ENCODE measurements at places on chromosomes 1 and 21. TPM values are rescaled to one million over a fixed set of nuclear protein-coding genes. Genes with fewer than 3 reads are reported as not detected.
A peak's percentile ranks its signal among the peaks of the same experiment; 100 is the strongest.

DNA sequence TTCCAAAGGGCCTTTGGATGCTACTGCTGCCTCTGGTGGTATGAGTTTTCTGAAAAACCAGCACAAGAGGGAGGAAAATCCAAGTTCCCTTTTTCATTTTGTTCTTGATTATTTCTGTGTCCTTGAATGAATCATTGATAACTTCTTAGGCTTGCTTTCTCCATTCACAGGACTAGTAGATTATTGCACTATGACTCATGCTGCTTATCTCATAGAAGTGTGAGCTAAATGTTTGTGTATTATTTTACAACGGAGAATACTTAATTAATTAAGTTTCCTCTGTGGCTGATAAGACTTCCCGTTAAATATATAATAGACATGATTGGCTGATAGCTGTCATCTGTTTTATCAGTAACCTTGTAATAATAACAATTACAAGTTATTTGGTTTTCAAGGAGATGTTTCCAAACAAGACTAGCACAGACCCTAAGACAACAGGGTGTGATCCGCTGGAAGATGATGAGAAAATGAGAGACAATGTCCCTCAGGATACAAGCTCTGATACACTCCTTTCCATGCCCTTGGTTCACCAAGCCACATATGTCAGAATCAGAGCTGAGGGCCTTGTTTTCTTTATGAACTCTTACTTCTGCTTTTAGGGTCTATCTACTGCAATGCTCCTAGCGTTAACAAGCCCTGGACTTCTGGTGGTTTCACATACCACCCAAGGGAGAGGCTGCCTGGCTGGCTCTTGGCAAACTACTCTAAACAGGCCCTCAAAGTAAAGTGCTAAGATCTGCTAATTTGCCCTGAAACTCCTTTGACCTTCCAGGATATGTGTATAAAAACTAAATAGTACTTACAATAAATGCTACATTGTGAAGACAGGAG lies 1078.3 kb downstream of the TTLL7 start:
- DNase-seq, result no peak

DNA sequence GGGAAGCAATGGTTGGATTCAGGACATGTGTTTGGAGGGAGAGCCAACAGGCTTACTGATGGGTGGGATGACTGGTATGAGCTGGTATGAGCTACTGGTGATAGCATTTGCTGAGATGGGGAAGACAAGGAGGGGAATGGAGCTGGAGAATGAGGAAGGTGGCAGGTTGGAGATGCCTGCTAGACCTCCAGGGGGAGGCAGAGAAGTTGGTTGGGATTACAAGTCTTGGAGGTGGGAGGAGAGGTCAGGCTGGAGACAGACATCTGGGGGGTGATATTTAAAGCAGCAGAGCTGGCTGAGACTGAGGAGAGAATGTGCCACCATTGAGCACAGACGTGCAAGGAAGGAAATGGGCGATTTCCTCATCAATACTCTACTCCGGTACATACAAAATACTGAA lies 31.8 kb upstream of the ENO1 start:
- no peak for DNase-seq

DNA sequence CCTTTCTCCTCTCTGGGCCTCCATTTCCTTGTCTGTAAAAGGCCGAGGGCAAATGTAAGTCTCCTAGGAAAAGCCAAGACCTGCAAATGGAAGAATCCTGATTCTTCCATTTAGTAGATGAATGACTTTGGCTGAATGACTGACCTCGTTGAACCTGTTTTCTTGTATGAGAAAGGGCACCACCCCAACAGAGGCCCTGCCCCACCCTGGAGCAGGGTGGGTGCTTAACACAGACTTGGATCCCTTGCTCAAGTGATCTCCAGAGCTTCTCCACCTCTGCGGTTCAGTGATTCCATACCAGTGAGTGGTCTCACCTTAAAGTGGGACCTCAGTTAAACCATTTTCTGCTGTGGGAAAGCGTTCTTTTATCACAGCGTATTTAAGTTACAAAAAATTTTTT lies 39.0 kb upstream of the GUCA2B start:
- no peak for DNase-seq

DNA sequence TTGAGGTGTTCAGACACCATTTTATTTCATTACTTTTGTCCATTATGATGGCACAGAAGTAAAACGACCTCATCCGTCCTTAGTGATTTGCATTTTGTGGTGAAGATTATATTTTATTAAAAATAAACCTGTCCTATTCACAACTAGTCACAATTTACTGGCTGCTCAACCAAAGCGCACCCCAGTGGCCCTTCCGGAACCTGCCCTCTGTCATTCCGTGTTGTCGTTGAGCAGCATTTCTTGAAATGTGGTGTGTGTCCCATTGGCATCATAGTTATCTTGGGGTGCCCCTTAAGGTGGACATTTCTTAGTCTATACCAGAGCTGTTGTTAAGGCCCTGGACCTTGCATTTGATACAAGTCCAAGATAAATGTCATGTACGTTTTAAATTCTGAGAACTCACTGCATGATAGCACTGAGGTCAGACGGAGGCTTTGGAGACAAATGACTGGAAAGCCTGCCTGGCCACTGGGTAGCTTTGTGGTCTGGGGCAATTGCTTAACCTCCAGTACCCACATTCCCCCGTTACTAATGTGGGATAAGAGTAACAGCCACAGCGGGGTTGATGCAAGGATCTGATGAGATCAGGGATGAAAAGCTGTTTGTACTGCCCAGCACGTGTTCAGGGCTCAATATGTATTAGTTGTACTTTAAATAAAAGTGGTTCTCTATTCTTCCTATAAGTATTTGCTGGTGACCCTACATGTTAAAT lies 36.2 kb downstream of the BACH1 start:
- DNase-seq, result no peak

- no peak for DNase-seq
Observed at GRCh38 chr1:213264531-213264930, 213.5 kb downstream of the RPS6KC1 start.

DNA sequence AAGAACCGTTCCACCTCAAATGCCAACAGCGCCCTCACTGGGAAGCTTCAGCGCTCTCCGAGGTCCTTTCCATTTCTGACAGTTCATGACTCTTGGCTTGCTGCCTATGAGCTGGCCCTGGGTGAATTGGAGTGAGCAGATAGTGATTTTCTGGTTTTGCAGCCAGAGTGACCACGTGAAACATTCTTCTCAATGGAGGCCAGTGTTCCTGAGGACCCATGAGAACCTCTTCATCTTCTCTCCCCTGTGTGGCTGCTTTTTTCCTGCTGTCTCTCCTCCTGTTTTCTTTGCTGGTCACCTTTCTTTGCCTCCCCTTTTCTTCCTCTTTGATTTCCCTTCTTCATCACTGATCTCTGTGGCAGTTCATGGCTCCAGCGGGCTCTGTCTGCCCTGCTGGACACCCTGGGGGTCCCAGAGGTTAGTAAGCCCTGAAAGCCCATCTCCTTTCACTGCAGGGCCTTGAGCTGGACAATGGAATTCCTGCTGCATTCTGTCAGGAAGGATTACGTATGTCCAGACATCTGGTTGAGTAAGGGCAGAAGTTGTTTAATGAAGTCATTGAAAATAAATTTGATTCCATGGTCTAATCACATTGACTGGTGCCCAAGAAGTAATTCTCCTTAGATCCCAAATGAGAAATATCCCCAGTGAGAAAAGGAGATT lies 29.9 kb downstream of the VASH2 start:
- DNase-seq, result no peak

DNA sequence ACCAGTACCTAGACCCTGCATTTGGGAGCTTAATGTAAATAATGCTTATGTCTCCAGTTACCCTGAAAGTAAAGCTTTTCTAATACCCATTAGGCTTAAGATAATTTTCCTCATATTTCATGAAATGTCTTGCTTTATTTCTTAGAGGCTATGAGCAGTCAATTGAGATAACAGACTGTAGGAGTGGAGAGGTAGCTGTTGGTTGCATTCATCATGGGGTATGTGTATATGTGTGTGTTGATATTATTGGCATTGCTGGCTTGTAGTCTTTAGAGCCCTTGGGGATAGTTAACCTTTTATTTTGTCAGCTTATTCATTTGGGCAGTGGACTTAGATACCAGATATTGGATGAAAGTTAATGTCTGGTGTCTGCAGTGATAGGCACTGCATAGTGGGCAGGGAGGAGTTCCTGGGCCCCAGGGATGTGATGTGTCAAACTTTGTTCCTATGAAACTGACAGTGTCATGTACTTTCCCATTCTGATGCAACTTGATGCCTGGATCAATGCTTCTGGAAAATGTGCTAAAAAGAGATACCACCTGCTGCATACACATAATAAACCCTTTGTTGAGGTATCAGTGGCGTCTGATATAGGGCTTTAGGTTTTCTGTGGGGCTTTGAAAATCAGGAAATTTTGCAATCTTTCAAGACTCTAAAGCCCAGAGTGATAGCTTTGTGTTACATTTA lies 83.9 kb downstream of the MAST2 start:
- DNase-seq, result no peak

GRCh38 chr1:52281518-52281917 lies 84.5 kb downstream of the CC2D1B start:
- DNase-seq, result no peak

DNA sequence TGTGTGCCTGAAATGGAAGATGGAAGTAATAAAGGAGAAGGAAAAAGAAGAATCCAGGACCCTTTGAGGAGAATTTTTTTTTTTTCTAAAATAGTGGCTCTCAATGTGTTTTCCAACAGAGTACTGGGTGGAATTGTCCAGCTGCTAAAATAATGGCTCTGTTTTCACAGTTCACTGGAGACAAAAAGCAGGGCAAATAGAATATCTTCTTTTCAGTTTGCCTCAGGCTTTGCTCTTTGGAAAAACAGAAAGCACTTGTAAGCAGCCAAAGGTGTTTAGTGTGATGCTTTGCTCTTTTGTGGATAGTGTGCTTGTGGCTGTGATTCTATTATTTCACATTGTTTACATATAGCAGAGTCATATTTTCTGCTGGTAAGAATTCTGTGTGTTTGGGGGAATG lies 77.4 kb upstream of the MROH9 start:
- no peak for DNase-seq

- DNase-seq, result no peak
Observed at GRCh38 chr1:207323425-207324225, 2.1 kb downstream of the CD55 start.

GRCh38 chr21:35470522-35470921 lies 421.4 kb upstream of the RUNX1 start:
- DNase-seq, result no peak

DNA sequence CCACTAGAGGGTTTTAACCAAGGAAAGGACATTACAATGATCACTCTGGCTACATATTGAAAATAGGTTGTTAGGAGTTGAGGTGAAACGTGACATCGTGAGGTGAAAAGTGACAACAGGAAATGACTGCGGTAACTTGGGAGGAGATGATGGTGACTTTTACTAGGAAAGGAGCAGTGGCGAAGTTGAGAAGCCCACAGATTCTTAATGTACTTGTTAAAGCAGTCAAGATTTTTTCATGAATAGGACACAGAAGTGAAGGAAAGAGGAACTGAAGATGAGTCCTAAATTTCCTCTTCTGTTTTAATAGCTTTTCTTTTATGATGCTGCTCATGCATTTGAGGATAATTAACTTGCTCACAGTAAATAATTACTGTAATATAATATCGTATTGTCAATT lies 59.5 kb downstream of the OMA1 start:
- no peak for DNase-seq

- DNase-seq, result no peak
Observed at GRCh38 chr21:44261675-44262295, at the start of gene DNMT3L. Gene DNMT3L (minus strand): TSS chr21:44261897. CDS start chr21:44261259, 638 bp downstream.

- DNase-seq, result peak; percentile 83
Observed at GRCh38 chr1:3170561-3171453, 101.8 kb downstream of the PRDM16 start.

DNA sequence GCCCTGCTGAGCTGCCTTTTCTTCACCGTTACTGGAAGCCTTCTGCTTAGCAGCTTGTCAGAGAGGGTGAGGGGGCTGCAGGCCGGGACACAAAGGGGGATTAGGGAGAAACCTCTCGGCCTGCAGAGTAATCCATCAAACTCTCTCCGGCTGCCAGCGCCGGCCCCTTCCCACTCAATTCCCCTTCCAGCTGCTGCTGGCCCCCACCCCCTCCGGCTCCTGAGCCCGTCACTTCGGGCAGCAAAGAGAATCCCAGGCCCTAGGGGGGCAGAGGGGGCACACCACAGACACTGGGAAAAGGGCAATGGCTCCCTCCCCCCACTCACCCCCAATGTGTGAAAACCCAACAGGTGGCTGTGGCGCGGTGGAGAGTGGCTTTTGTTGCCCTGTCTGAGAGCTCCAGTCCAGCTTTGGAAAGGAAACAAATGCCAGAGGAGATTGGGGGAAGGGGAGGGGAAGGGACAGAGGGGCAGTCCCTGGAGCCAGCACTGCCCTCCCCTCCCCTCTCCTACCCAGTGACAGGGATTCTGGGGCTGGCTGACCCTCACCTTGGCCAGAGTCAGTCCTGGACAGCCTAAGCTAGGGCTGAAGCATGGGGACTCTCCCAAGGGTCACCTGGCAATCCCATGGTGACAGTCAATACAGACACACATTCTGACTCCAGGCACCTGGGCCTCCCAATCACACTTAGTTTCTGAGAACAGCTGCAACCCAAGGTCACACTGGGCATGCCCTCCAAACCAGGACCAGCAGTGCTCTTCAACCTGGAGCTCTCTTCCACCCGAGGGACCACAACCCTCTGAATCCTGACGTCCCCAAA lies 9.5 kb downstream of the SLC45A3 start:
- DNase-seq, result no peak

GRCh38 chr1:245978915-245979314 lies 528.2 kb downstream of the SMYD3 start:
- DNase-seq, result no peak

DNA sequence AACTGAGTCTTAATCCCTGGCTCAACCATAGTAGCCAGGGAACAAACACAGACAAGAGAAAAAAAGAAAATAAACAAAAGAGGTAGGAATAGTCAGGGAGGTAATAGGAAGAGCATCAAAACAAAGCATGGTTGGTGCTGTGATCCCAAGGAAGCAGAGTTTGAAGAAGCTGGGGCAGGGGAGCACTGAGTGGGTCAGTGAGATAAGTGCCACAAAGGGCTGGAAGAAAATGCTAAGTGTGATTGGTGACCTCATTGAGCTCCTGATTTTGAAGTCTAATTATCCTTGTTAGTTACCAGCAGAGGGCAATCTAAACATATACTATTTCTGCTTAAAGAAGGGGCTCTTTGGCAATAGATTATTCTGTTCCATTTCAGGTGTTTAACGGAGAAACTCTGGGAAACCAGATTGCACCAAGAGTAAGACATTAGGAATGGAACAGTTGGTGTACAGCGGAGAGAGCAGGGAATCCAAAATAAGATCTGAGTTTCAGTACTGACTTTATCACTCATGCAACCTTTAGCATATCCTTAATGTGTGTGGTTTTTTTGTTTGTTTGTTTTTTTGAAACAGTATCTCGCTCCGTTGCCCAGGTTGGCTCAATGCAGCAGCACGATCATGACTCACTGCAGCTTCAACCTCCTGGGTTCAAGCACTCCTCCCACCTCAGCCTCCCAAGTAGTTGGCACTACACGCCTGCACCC lies 30.7 kb upstream of the KIAA1614 start:
- DNase-seq, result no peak

GRCh38 chr1:157035121-157035520 lies 10.4 kb downstream of the ARHGEF11 start:
- DNase-seq, result no peak

GRCh38 chr1:206714331-206715058 lies 29.8 kb downstream of the MAPKAPK2 start:
- DNase-seq, result no peak

Gene PLPPR4
- total RNA-seq, result 1.0 TPM

Gene ERICH3
- total RNA-seq, result 0.11 TPM

Gene JAM2
- total RNA-seq, result 40.4 TPM

Gene OR1C1
- not detected for total RNA-seq

Gene RBM11
- total RNA-seq, result 0.57 TPM

Gene PDZK1IP1
- total RNA-seq, result not detected

Gene RCC2
- 14.5 TPM for total RNA-seq

Gene RTCA
- total RNA-seq, result 34.4 TPM

Gene RSPH1
- total RNA-seq, result not detected
